ENCODE measurements at places on chromosomes 1 and 21.

DNA sequence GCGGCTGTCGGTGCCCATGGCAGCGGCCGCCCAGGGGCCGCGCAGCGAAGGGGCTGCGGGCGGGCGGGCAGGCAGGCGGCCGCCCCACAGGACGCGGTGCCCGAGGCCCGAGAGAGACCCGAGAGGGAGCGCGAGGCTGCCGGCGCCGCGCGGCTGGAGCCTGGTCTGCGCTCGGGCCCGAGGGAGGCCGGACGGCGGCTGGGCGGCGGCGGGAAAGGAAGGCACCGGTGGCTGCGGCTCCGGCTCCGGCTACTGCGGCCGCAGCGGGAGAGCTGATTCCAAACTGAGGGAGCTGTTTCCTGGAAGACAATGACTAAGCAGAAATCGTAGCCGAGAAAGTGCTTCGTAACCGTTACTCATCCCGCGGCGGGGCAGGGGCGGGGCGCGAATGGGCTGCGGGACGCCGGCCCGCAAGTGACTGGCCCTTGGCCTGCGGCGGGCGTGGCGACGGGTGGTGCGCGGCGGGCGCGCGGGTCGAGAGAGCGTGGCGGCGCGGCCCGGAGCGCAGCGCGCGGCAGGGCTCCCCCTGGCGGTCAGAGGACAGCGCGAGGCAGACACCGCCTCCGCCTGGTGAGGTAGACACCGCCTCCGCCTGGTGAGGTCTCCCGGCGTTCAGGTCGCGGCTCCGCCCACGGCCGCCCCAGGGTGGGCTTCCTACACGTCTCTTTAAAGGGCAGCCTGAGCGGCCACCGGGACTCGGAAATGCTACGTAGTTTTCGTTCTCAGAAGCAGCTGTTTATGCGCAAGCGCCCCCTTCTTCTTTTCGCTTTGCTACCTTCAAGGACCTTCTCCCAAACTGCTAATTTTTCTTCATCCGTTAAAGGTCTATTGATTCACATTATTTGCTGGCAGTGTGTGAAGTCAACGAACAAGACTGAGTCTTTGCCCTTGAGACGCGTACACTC is at the start of gene GCLM:
Gene GCLM (minus strand): TSS at position 285 of the 905 bp plus-strand sequence. CDS start 267 bp downstream, at position 18.
- DNase-seq, result peak; percentile 93

- DNase-seq, result peak; percentile 47
These were observed 31.1 kb upstream of the MTF1 start for GRCh38 chr1:37890378-37891014.

DNA sequence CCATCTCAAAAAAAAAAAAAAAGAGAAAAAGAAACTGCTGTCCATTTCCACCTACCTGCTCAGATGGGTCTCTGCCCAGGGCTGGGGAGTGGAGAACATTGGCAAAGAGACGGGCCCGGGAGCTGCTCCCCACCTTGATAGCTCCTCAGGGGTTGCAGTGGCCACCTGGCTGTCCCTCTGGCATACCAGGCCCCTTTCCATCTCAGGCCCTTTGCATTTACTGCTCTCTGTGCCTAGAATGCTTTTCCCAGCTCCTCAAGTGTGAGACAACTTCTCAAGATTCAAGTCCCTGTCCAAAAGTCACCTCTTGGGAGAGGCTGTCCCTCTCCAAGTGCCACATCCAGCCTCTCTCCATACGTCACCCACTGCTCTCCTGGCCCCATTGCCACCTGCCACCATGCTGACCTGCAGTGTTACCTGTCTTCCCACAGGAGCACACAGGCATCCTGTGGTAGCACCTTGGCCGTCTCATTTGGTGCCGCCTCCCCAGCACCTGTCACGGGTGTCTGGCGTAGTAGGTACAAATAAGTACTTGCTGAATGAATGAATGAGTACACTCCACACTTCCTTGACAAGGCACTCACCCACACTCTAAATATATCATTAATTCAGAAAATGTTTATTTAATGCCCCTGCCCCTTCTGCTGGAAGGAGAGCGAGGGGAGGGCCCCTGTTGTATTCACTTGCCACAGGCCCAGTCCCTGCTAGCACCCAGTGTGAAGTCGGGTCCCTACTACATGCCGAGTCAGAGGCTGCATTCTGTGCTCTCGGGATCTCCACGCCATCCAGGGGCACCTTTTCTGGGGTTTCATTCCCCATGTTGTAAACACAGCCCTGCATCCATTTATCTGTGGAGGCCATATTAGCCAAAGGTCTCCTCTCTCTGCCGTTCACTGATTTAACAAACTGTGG is 48.8 kb downstream of the DISP3 start:
- DNase-seq, result no peak

DNA sequence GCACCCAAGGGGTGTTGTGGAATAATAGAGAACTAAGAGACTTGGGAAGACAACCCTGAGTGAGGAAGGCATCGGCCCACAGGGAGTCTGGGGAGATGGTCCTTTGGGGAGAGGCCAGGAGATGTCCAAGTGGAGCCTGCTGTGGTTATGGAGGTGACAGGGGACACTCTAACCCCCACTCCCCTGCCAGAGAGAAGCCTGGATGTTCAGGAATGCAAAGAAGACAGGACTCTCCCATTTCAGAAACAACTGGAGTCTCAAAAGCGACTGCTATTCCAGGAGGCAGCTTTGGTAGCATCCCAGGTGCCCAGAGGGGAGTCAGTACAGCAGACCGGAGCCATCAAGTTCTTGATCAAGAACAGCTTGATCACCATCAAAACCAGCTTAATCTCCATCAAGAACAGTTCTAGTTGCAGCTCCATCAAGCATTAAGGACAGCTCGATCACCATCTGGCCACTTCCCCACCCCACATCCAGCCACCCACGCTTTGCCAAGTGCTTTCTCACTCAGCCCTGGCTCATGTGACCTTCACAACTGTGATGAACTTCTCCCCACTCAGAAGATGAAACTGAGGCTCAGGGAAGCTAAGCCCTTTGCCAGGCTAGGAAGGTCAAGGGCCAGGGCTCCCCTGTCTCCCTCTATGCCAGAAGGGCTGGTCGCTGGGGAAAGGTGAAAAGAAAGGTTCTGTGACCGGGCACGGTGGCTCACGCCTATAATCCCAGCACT is 743 bp downstream of the CD52 start:
- DNase-seq, result peak; percentile 45

- no peak for DNase-seq
These were observed 83.4 kb upstream of the BMP8A start for GRCh38 chr1:39407896-39408640.

DNA sequence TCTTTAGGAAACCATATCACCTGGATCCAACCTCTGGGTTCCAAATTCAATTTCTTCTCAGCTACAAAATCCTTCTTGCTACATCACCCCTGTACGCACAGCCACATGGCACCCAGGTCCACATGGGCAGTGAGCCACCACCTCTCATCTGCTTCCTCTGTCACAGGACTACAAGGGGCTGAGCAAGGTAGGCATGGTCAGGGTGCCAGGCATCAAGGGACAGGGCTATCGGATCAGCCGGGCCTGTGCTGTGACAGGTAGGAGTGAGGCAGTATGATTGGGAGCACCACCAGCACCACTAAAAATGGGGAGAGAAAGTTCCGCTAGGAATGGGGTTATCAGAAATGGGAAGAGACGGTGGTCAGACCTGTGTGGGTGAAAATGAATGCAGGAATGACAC is 29.4 kb downstream of the S100A6 start:
- DNase-seq, result no peak

DNA sequence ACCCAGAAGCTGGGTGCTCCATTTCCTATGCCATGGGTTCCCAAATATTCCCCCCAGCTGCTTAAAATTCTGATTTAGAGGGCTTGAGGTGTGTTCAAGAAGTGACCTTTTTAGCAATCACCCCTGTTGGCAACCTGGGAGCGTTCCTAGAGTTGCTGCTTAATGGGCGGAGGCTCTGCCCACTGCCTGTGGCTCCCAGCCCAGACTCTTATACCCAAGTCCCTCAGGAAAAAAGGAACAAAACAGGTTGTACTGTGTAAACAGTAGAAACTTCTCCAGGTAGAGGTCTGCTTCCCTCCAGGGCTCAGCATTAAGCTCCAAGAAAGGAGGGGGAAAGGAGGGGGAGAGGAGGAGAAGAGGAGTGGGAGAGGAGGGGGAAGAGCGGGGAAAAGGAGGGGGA is 14.6 kb upstream of the TENT5C start:
- DNase-seq, result no peak

DNA sequence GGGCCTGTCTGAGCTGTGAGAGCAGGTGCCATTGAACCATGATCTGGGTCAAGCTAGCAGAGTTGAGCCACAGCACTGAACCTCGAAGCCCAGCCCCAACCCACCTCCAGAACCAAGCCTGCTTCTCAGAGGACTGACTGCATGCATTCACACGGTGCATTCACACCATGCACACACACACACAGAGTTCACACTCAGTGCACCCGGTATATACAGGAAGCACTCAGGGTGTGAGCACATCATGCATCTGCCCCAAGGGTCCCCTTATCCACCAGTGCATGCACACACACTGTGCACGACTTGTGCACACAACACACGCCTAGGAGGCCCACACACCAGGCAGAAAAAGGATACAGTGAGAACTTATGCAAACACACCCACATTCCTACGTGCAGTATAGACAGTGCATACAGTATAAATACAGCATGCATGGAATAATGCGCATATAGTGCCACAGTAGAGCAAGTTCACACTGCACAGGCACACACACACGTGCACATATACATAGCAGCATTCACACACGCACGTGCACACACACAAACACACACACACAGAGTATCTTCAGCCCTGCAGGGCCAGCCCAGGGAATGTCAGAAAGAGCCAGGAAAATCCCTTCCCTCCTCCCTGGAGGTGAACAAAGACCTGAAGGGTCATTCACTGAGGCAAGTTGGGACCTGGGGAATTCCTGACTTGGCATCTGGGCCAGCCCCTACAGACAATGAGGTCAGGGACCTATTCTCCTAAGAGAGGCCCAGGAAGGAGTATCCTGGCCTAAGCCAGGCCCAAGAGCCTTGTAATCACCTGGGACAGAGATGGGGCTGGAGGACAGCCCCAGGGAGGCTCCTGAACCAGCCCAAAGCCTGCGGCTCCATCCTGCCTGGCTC is 42.1 kb downstream of the CAMK2N1 start:
- no peak for DNase-seq

DNA sequence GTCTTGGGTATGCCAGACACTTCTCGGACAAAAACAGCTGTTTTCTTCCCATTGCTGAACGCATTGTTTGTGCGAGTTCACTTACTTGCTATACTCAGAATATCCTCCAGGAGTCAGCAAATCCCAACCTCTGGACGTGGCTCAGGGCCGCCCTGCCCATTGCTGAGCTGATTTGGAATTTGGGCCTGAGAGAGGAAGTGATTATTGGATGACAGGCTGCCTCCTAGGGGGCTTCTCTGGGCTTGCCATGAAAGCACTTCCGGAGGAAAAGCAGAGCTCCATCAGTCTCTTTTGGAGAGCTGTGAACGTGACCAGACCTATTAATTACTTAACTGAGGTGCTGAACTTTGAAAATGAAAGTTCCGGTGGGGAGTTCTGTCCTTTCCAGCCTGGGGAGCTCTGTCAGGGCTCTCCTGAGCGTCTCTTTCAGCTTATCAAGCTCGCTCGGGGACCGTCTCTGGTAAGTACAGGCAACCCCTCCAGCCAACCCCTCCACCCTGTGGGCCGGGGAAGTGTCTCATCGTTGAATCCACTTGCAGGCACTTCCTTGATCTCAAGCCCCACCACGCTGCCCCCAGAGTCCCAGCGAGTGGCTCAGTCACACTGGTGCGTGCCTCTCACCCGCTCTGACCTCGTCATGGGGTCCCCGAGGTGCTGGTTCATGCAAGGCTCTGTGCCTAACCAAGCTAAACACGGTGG is 76.9 kb downstream of the CLIC6 start:
- peak; percentile 92 for DNase-seq

DNA sequence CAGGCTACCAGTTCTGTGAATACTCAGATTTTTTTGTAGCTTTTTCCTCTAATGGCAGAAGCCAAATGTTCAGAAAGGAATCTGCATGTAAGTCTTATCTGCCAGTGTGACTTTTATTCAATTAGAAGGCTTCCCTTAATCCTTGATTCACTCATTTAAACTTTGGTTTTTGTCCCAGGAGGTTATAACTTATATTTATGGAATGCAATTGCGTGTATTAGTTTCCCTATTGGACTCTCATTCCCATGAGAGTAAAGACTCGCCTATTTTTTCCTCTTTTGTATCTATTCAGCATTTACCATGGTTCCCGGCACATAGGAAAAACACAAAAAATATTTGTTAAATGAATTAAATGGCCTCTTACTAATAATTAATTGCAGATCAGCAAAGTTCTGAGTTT is 3.5 kb downstream of the NTMT2 start:
- DNase-seq, result no peak

- no peak for DNase-seq
These were observed 139.5 kb downstream of the ZZZ3 start for GRCh38 chr1:77542813-77543420.

GRCh38 chr1:101520302-101520701 is 283.5 kb downstream of the S1PR1 start:
- peak; percentile 56 for DNase-seq

DNA sequence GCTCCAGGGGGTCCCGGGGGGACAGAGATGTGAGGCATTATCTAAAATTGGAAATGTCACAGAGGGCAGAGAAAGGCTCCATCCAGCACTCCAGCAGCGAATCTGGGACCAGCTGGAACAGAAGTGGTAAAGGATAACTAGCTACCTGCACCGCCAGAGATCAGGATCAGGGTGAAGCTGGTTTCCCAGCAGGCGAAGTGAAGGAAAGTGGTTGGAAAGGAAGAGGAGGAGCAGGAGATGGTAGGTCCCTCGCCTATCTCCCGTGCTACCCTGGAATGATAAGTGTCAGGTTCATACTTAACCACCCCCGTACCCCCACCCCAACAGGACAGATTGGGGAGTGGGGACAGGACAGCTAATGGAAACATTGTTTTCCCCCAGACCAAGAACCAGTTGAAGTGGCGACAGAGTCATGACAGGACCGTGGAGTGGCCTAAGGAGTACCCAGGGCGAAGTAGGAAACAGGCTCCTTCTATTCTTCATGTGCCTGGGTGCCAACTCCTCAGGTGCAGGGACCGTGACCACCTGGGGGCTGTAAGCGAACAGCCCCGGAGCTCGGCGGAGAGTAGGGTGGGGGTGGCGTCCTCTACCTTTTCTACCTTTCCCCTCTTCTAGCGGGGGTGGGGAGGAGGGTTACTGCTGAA is 717 bp downstream of the B4GALT3 start:
- DNase-seq, result no peak

GRCh38 chr1:46179138-46180081 is 3.1 kb upstream of the P3R3URF start:
- DNase-seq, result peak; percentile 81

DNA sequence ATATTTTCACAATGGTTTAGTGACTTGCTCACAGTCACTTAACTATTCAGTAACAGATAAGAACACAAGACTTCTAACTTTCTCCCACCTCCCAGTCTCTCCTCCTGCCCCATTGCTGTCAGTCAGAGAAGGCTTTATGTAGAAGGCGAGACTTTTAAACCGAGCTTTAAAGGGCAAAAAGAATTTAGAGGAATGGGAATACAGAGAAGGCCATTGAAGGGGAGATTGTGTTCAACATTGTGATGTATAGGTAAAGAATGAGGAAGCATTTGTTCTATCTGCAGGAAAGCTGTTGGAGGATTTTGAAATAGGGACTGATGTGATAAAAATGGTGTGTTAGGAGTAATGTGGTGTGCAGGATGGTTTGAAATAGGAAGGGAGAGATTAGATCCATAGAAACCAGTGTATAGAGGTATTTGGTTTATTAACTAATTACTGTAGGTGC is 7.3 kb downstream of the POU2F1 start:
- no peak for DNase-seq

- peak; percentile 91 for DNase-seq
These were observed 93.5 kb downstream of the SIK1 start for GRCh38 chr21:43333298-43334062.

- no peak for DNase-seq
These were observed 106.0 kb downstream of the CDC7 start for GRCh38 chr1:91606546-91607078.

- no peak for DNase-seq
These were observed 24.7 kb downstream of the SDE2 start for GRCh38 chr1:225974454-225974853.

Measured in foreskin fibroblast (primary cell).